Suppressor macrophage (primary cell): ENCODE measurements at places on chromosomes 16 and 17.

GRCh38 chr17:64571746-64572145 is 65.0 kb downstream of the CEP95 start:
- no peak for DNase-seq

DNA sequence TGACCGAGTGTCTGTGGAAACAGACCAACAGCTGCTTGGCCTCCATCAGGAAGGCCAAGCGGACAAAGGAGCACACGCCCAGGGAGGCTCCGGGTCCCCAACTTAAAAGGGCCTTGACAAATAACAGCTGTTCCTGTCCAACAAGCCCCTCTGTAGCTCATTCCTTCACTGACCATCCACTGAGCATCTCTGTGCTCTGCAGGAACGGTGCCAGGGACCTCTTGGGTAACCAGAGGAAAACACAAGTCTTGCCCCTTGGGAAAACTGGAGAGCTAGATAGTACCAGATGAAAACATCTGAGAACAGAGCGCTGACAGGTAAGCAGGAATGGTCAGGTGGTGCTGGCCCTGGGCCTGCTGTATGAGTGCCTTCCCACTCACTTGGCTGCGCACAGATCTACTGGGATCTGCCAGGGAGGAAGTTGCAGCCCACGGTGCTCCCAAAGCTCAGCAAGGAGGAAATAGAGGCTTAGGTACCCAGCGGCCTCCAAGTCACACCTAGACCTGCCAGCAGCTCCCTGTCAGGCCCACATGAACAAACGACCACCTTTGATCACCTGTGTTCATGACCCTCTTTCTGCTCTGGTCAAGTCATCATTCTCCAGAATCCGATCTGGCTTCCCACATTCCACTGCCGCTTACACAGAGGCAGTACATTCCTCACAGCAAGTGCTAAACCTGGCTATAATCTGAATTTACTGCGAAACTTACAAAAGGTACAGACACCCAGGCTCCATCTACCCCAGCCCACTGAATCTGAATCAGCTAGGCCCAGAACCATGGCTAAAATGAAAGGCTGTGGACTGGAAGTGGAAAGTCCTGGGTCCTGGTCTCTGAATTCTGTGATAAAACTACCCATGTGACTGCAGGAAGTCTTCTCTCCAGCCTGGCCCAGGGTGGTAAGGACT is 12.5 kb downstream of the DCAKD start:
- no peak for DNase-seq

- no peak for DNase-seq
These were observed 37.6 kb upstream of the CBFA2T3 start for GRCh38 chr16:89014403-89015230.

DNA sequence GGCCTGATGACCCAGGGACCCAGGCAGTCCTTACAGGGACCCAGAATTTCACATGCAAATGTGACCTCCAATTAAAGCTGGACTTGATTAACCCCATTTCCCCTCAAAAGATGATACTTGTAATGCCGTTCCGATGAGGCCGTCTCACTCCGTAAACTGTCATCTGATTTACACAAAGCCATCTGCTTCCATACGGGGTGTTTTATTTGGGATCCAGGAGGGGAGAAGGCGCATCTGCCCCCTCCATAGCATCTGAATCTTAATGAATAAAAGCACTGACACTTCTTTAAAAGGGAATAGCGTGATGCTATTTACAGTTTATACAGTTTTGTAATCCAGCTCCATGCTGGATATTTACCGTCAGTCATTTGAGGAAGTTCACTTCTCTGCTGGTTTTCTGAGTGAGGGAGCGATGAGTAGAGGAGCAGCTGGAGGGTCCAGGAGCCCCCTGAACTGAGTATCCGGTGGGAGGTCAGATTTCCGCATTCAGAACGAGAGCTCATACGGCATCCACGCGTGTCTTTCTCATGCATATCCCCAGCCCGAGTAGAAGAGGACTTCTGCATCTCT is 452.7 kb downstream of the WWOX start:
- DNase-seq = no peak

DNA sequence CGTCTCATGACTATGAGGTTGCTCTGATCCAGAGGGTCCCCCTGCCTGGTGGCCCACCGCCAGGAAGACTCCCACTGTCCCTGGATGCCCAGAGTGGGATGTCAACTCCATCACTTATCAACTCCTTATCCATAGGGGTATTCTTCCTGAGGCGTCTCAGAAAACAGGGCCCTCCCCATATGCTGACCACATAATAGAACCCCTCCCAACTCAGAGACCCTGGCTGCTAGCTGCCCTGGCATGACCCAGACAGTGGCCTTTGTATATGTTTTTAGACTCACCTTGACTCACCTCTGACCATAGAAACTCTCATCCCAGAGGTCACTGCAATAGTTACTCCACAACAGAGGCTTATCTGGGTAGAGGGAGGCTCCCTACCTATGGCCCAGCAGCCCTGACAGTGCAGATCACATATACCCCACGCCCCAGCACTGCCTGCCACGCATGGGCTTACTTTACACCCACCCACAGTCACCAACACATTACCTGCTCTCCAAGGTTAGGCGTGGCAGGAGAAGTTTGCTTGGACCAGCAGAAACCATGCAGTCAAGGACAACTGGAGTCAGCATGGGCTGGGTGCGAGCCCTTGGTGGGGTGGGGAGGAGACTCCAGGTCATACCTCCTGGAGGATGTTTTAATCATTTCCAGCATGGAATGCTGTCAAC is 2.3 kb upstream of the G6PC1 start:
- no peak for DNase-seq

DNA sequence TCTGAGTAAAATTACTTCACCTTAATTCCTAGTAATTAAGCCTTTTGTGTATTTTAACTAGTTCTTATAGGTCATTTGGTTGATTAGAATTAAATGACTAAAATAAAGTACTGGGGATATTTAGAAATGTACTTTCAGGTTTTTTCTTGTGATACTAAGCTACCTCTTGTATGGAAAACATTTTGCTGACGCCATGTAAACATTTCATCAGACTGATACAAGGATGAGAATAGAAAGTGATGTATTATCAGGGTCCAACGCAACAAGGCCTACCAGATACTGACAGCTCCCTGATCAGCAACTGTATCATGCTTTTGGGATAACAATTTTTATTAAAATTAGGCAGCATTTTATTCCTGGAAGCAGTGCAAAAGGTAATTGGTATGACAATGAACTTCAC is 1.7 kb downstream of the SMARCE1 start:
- DNase-seq = no peak

DNA sequence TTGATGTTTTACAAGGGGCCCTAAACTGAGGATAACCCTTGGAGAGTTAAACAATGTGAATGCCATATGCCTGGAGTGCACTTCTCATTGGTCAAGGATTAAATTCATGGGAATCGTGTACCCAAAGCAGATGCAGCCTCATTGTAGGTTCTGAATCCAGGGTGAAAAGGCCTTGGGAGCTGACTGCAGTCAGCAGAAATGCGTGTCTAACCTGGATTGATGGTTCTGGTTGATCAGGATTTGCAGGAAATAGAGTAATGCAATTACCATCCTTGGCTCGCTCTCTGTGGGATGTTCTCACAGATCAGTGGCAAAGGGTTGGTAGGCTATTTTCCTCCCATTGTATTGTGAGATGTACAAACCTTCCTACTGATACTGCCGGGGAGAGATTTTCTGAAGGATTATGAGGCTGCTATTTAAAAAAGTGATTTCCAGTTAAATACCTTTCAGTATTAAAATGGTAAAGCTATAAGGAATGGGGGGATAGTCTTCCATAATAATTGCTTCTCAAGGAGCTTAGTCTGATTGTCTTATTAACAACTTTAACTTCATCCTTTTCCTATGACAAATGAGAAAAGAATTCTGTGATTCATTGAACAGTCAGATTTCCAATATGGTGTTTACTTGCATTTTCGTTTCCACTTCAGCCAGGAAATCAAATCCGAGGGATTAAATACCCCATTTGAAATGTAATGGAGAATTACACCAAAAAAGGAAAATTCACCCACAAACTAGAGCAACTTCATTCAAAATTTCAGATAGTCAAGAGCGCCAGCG is 1028.1 kb upstream of the EEF2KMT start:
- no peak for DNase-seq

DNA sequence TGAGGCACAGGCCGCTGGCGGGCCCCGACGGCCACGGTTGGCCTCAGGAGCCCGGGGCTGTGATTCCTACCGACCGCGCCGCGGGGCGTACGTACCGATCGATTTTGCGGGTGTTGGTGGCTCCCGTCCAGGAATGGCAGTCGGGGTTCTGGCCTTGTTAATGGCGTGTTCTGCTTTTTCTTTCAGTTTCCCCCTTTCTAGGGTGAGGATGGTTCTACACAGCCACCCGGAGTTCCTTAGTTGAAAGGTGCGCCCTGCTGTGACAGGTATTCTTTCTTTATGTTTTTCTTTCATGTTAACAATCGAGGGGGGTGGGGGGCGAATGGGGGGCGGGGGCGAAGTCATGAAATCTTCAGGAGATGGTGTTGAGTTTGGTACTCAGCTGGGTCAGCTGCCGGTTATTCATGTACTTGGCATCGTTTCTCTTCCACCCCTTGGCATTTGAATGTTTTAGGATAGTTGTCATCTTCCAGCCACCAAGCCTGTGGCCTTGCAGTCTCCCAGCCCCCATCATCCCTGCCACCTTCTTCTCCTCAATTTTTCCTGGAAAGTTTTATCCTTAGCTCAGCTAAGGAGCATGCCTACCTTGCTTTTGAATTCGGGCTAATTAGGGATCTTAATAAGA is 802 bp downstream of the CYLD start:
- DNase-seq = peak; percentile 63

- no peak for DNase-seq
These were observed 702.0 kb downstream of the KCNJ2 start for GRCh38 chr17:70871180-70871818.

DNA sequence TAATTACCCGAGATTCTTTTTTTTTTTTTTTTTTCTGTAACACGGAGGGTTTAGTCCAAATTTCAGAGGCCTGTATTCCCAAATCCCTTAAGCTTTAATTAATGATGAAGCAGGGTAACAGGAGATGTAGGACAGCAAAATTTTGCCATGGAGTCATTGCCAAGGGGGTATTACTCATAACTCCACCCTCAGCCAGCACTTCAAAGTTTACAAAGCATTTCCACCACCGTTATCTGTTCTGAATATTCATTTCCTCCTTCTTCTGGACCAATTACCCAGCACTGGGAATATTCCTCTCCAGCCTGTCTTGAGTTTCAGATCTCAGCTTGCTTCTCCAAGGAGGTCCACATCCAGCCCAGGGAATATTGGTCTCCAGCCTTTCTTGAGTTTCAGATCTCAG is 747.5 kb upstream of the EEF2KMT start:
- DNase-seq = no peak

GRCh38 chr17:78330570-78331224 is 29.2 kb downstream of the SOCS3 start:
- DNase-seq = no peak

- peak; percentile 58 for DNase-seq
These were observed 33.7 kb upstream of the MFSD6L start for GRCh38 chr17:8832711-8833352.

GRCh38 chr16:16178455-16179162 is 44.7 kb downstream of the ABCC6 start:
- no peak for DNase-seq

DNA sequence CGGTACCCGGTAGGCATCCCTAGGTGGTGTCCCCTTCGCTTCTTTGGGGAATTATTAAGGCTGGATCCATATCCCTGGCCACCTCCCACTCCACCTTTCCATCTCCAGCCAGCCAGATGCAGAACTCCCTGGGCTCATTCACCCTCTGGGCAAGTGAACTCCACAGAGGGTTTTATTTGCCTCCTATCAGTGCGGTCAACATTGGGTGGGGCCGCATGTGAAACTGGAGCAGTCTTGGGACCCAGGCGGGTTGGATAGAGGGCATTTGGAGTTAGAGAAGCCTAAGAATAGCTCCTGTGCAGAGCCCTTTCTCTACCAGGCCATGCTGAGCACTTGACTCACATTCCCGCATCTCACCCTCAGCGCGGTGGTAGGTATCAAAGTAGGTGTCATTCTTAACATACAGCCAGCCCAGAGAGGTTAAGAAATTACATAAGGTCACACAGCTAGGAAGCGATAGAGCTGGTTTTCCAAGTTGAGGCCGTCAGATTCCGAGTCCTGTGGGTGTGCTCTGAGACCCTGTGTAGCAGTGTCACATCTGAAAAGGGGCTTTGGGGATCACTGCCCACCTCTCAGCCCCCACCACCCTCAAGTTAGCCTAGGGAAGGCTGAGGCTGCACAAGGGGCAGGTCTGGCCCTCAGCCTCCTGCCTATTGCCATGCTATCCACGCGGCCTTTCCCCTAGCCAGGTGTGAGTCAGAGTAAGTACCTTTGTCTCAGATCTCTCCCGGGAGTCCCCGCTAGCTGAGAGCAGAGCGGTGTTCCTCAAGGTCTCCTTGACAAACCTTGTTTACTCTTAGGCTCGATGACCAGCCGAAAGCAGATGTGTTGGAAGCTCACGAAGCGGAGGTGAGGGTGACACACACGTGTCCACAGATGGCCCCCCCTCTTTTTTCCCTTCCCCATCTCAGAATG is 26.9 kb upstream of the LGALS9 start:
- no peak for DNase-seq

- DNase-seq = peak; percentile 32
These were observed 431 bp downstream of the SLFN11 start for GRCh38 chr17:35372846-35373533.

GRCh38 chr16:8957063-8957397 is 6.7 kb downstream of the USP7 start:
- DNase-seq = peak; percentile 18

DNA sequence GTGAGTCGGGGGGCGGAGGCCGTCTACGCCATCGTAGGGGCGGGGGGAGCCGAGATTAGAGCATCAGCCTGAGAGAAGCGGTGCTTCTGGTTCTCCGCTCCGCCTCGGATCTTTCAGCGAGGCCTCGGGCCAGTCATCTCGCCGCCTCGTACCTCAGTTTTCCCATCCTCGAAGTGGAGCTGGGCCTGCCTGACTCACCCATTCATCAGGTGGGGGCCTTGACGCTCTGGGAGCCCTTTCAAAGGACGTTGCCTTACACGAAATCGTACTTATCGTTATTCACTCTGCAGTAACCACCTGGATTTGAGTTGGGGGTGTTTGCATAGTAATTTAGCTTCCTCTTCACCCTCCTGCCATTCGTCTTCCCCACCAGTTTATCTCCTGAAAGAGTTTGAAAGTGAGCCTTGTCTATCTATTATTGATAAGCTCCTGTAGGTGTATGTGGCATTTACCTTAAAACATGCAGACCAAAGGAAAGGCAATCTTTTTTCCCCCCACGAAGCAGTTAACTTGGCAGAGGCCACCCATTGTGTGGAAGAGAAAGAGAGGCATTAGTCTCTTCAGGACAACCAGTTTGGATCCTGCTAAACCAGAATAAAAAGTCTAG is 674 bp downstream of the TAF15 start:
- DNase-seq = no peak

DNA sequence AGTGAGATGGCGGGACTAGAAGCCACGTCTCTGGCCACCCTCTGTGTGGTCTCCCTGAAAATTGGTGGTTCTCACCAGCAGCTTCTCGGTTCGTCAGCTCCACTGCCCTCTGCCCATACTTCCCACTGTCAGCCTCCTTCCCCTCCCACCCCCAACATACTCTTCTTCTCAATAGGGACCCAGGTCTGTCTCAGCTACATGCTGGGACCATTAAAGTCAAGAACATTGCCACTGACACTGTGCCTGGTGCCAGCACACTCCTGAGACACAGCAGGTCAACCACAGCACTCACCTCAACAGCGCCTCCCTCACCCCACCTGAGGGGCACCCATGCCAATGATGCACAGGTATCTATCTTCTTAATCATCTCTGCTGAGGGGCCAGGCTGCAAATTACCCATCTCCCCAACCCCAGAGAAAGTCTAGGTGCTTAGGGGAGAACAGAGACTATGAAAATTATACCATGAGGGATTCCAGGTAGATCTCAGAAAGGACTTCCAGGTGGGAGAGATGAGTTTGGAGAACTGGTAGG is 1.3 kb downstream of the PLXDC1 start:
- no peak for DNase-seq

- no peak for DNase-seq
These were observed 30.8 kb upstream of the RBBP6 start for GRCh38 chr16:24508614-24509013.
